ENCODE measurements at places on chromosomes 7 and 10.

GRCh38 chr7:41147606-41148485, 555.0 kb downstream of the INHBA start:
- DNase-seq = peak; percentile 55

DNA sequence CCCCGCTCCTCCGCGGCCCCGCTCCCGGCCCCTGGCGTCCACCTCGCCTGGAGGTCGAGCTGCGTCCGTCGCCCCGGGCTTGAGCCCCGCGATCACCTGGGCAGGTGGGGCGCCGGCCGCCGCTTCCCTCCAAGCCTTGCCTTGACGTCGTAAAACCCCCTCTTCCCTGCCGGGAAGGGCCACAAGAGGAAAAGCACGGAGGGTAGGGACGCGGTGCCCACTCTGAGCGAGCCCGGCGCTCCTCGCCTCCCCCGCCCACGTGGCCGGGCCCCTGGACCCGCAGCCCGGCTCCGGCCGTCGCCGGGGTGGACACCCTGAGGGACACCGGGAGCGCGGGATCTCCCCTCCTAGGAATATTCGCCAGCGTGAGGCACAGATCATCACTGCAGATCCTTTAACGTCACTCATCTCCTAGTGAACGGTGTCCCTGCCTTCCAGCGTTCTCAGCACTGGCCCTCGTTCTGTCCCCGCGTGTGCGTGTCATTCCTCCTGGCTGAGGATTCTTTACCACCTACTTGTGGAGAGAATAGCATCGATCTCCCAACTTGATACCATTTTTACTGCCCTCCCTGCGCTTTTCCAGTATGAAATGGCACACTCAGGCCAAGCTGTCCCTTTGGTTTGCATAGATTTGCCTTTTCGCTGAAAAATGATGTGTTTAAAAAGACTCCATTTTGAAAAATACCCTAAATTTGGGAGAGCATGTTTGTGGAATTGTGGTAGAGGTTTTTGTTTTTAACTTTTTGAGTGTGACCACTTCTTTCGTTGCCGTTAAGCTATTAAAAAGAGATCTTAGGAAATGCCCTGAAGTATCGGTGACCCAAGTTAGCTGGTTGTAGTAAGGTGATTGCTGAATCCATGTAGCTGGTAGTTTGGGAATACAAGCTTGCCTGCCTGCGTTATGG, 649 bp downstream of the ACTR3B start:
- peak; percentile 37 for DNase-seq

DNA sequence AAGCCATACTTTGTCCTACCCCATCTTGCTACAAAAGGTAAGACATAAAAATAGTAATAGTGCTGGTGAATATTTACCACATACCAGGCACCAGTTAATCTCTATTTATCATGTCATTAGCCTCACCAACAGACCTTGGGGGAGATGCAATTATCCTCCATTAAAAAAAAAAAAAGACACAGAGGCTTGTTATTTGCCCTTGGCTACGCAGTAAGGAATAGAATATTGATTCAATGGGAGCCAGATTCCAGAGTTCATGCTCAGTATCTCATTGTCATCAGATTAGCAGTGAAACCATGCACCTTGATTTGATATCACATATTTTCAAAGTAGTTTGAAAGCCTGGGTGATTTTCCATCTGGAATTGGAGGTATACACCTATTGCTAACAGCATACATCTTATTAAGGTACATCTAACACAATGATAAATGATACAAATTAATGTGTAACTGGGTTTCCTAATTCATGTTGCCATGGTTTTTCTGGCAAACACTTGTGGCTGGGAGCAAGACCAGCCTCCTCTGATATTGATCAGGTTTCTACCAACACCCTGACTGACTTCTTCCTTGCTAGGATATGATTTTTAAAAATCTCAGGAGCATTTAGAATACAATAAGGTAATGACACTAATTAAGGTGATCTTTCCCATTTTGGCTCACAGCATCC, 67.1 kb upstream of the PRR15 start:
- DNase-seq = no peak

GRCh38 chr7:130912082-130912861, 178.3 kb upstream of the KLF14 start:
- DNase-seq = peak; percentile 95
